ENCODE measurements at places on chromosomes 2 and 18.
A peak's percentile ranks its signal among the peaks of the same experiment; 100 is the strongest.

DNA sequence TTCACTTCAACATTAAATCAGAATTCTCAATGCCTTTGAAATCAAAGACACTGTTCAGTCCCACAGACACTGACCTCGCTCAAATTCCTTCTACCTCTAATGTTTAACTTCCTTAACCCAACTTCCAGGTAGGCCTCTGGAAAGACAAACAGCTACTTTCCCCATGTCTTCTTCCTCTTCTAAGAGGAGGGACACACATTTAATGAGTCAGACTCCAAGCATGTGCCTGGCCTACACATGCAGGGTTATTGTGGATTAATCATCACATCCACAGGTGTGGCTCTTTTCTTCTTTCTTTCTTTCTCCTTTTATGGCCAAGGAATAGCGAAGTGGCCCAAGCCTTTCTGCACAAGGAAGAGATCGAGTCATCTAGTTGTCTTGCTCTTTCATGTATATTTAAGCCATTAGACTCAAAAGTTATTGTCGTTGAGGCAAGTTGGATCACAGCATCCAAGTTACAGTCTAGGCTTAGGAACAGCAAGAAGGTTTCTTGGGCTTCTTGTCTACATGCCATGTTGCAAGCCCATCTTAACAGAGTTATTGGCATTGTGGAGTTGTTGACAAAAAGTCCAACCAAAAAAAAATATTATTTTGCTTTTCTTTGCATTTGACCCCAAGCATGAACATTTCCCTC, 387.8 kb downstream of the IRS1 start:
- H3K27me3 ChIP-seq: no peaks in the 10 kb centered on the region
- peaks cover 2% of the 10 kb centered on the region for H3K4me1 ChIP-seq

GRCh38 chr2:196441527-196441926, 198.0 kb upstream of the CCDC150 start:
- H3K4me3 ChIP-seq: no peak overlapping the region
- no peaks in the 10 kb centered on the region for H3K4me1 ChIP-seq
- H3K36me3 ChIP-seq: no peaks in the 10 kb centered on the region
- H3K27me3 ChIP-seq: no peaks in the 10 kb centered on the region

- no peaks in the 10 kb centered on the region for H3K4me1 ChIP-seq
- H3K4me3 ChIP-seq: no peak overlapping the region
- H3K36me3 ChIP-seq: no peaks in the 10 kb centered on the region
- DNase-seq: no peak
Observed at GRCh38 chr18:55376387-55376786, 211.6 kb downstream of the TCF4 start.

DNA sequence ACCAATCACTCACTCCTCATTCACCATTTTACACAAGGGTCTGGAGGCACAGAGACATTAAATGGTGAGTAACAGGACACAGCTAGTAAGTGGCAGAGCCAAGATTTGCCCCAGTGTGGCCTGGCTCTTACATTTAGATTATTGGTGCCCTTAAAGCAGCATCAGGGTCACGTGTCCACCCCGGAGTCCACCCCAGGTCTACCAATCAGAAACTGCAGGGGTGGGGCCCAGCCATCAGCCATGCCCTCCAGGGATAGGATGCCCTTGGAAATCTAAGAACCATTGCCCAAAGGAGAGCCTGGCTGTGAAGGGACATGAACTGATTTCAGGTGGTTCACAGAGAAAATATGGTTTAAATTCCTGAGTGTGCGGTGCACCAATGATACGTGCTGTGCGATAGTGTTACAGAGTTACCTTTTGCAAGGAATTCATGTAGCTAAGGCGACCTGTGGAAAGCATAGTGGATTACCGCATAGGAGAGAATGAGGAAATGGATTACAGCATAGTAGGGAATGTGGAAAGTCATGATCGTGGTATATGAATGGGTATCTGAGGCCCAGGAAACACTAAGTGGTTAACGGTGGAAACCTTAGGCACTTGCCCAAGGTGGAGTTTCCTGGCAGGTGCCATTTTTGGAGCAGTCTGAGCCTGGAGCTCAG, 17.8 kb downstream of the IGFBP5 start:
- H3K27me3 ChIP-seq: no peaks in the 10 kb centered on the region
- DNase-seq: no peak
- peaks cover 14% of the 10 kb centered on the region for H3K4me1 ChIP-seq
- no peak overlapping the region for H3K27ac ChIP-seq

- DNase-seq: no peak
- no peaks in the 10 kb centered on the region for H3K36me3 ChIP-seq
- no peaks in the 10 kb centered on the region for H3K27me3 ChIP-seq
- H3K4me3 ChIP-seq: no peak overlapping the region
- no peak overlapping the region for H3K27ac ChIP-seq
Observed at GRCh38 chr2:127365211-127365643, 22.5 kb downstream of the MAP3K2 start.

- H3K4me1 ChIP-seq: peaks cover 55% of the 10 kb centered on the region
- no peak overlapping the region for H3K4me3 ChIP-seq
- no peak for DNase-seq
- no peaks in the 10 kb centered on the region for H3K27me3 ChIP-seq
- H3K36me3 ChIP-seq: no peaks in the 10 kb centered on the region
Observed at GRCh38 chr18:45621061-45621511, 5.8 kb downstream of the SLC14A2 start.

GRCh38 chr18:8366070-8366469, 243.2 kb upstream of the RAB12 start:
- no peaks in the 10 kb centered on the region for H3K36me3 ChIP-seq
- H3K4me1 ChIP-seq: peaks cover 9% of the 10 kb centered on the region
- H3K27me3 ChIP-seq: no peaks in the 10 kb centered on the region
- no peak overlapping the region for H3K4me3 ChIP-seq

DNA sequence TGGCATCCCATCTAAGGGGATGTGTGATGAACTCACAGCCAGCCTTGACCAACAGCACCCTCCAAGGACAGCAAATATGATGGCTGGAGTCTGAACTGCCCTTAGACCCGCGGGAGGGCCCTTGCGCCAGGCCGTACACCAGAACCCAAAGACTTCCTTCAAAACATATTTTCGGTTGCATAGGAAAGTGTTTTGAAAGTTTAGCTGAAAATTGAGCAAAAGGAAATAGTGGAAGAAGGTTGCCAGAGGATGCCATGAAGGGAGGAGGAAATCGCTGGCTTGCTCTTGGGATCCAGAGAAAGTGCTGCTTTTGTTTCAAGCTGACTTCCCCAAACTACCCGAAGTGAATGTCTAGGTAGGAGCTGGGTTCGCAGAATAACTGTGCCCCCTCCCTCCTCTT, 61.3 kb downstream of the IL1R2 start:
- DNase-seq: no peak
- H3K27ac ChIP-seq: peak overlapping the region; percentile 91
- H3K4me3 ChIP-seq: no peak overlapping the region

- no peaks in the 10 kb centered on the region for H3K4me1 ChIP-seq
- H3K27ac ChIP-seq: no peak overlapping the region
- H3K27me3 ChIP-seq: no peaks in the 10 kb centered on the region
- no peaks in the 10 kb centered on the region for H3K36me3 ChIP-seq
Observed at GRCh38 chr2:71511776-71512175, 58.4 kb downstream of the DYSF start.

DNA sequence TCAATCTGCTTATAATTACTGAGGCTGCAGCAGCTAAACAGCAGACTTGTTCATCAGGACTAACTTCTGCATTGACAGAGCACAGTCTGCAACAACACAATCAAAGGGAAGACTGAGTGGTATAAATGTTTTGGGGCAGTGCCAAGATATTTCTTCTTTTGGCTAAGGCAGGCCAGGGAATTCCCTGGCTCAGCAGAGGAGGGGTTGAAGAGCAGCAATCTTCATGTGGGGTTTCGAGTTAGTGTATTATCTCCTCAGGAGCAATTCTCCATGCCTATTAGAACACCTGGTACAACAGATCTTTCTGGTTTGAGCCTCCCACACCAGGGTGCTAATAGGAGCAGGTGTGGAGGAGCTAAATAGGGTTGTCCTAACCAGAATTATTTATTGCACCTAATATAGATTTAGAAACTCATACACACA, 103.0 kb upstream of the STK17B start:
- no peak overlapping the region for H3K4me3 ChIP-seq
- H3K36me3 ChIP-seq: no peaks in the 10 kb centered on the region
- H3K4me1 ChIP-seq: peaks cover 27% of the 10 kb centered on the region
- no peak for DNase-seq
- no peak overlapping the region for H3K27ac ChIP-seq

DNA sequence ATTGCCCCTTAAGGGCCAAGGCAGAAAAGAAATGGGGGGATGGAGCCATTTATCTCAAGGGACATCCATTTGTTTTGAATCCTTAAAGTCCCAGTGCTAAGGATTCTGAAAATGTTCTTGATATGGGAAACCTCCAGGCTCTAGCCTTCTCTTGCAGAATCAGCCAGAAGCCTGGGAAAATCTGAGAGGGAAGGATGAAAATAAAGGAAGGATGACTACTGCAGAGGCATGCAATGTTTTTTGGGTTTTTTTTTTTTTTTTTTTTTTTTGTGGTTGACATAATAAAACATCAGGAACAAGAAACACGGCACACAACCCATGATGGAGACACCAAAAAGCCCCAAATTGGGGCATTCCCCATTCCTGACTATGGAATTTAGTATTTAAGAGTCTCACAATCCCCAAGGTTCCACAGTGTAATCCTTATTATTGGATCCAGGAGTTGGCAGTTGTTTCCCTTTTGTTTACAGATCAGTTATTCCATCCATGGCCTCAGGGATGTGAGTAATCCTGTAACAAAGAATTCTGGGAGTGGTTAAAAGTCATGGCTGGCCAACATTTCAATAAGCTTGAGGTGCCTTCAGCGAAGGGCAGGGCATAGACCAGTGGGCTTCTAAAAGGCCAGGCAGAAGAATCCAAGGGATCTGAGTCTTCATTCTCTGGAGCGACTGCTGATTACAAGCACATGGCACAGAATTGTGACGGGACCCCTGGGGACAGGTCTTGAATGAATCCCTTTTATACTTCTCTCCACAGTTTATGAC, 337.5 kb downstream of the GULP1 start:
- H3K4me3 ChIP-seq: no peak overlapping the region
- no peaks in the 10 kb centered on the region for H3K36me3 ChIP-seq
- DNase-seq: no peak
- peak overlapping the region; percentile 70 for H3K27ac ChIP-seq
- H3K27me3 ChIP-seq: no peaks in the 10 kb centered on the region

DNA sequence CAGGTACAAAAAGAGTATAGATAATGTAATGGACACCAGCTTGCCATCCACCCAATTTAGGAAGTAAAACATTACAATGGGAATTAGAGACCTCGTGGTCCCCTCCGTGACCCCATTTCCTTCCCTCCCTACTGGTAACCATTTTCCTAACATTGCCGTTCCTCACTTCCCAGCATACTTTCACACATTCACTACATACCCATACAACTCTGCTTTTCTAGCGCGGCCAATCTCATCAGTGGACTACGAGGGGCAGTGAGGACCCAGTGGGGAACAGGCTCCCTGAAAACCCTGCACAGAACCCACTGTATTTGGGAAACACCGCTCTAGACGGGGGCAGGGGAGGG, 1.1 kb downstream of the ENOSF1 start:
- peak overlapping the region; percentile 53 for H3K4me3 ChIP-seq
- H3K36me3 ChIP-seq: no peaks in the 10 kb centered on the region
- H3K27me3 ChIP-seq: no peaks in the 10 kb centered on the region
- peak overlapping the region; percentile 47 for H3K27ac ChIP-seq
- DNase-seq: no peak
- H3K4me1 ChIP-seq: peaks cover 23% of the 10 kb centered on the region

DNA sequence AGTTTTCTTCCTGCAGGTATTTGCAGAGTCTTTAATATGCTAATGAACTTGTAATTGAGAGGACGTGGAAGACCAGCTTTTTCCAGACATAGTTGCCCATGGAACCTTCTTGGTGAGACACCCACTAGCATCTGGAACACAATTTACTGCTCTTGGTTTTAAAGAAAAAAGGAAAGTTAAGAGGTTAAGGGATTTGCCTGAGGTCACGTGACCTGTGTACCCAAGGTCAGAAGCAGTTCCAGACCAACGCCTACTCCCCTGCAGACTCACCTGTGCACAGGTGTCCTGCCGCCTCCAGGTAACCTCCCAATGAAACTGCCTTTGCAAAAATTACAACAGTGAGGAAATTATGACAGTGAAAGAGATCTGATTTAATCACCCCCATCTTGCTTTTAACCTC, 172.7 kb downstream of the ANAPC1 start:
- H3K27ac ChIP-seq: no peak overlapping the region
- no peak overlapping the region for H3K4me3 ChIP-seq
- H3K4me1 ChIP-seq: peaks cover 4% of the 10 kb centered on the region
- no peaks in the 10 kb centered on the region for H3K27me3 ChIP-seq

GRCh38 chr2:240873805-240874714, 5.4 kb downstream of the AGXT start:
- no peak for DNase-seq
- H3K27ac ChIP-seq: no peak overlapping the region
- no peaks in the 10 kb centered on the region for H3K4me1 ChIP-seq
- H3K36me3 ChIP-seq: no peaks in the 10 kb centered on the region

GRCh38 chr18:75362435-75362834, 65.1 kb downstream of the SMIM21 start:
- H3K27me3 ChIP-seq: no peaks in the 10 kb centered on the region
- no peak overlapping the region for H3K4me3 ChIP-seq
- no peaks in the 10 kb centered on the region for H3K4me1 ChIP-seq
- H3K27ac ChIP-seq: no peak overlapping the region
- DNase-seq: no peak
- no peaks in the 10 kb centered on the region for H3K36me3 ChIP-seq

DNA sequence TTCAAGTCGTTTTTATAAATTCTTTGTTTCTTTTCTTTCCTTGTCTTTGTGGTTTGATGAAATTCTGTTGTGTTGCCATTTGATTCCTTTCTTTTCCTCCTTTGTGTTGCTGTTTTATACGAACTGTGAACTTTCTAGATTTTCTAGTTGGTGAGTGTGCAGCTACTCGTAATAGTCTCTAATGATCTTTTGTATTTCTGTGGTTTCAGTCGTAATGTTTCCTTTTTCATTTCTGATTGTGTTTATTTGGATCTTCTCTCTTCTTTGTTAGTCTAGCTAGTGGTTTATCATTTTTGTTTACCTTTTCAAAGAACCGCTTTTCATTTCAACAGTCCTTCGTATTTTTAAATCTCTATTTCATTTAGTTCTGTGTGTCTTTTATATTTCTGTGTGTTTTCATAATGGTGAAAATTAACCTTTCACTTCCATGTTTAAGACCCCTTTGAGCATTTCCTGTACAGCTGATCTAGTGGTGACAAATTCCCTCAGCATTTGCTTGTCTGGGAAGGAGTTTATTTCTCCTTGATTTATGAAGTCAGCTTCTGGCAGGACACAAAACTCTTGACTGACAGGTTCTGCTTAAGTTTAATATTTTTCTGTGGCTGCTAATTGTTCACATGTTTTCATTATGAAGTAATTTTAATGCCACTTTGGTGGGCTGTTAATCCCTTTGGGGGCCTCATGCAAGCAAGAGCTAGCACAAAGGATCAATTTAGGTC, 16.2 kb upstream of the MALT1 start:
- H3K36me3 ChIP-seq: no peaks in the 10 kb centered on the region
- no peak for DNase-seq
- no peaks in the 10 kb centered on the region for H3K27me3 ChIP-seq
- H3K27ac ChIP-seq: no peak overlapping the region

- no peak overlapping the region for H3K27ac ChIP-seq
- H3K4me3 ChIP-seq: no peak overlapping the region
- DNase-seq: no peak
- H3K27me3 ChIP-seq: no peaks in the 10 kb centered on the region
Observed at GRCh38 chr2:57534358-57534757, 512.2 kb upstream of the VRK2 start.

GRCh38 chr2:241859436-241860183, 916 bp upstream of the PDCD1 start:
- H3K27me3 ChIP-seq: no peaks in the 10 kb centered on the region
- H3K4me3 ChIP-seq: peak overlapping the region; percentile 27
- no peaks in the 10 kb centered on the region for H3K36me3 ChIP-seq
- H3K27ac ChIP-seq: peak overlapping the region; percentile 90
- peaks cover 31% of the 10 kb centered on the region for H3K4me1 ChIP-seq

GRCh38 chr2:164066095-164066494, 330.3 kb upstream of the FIGN start:
- H3K27me3 ChIP-seq: no peaks in the 10 kb centered on the region
- H3K36me3 ChIP-seq: no peaks in the 10 kb centered on the region
- DNase-seq: no peak

Data from vagina (tissue), 2 donors.